Urinary bladder (tissue), 4 donors: ENCODE measurements at places on chromosomes 1 and 21.

GRCh38 chr1:195185736-195186135, 1422.5 kb downstream of the KCNT2 start:
- DNase-seq: no peak

DNA sequence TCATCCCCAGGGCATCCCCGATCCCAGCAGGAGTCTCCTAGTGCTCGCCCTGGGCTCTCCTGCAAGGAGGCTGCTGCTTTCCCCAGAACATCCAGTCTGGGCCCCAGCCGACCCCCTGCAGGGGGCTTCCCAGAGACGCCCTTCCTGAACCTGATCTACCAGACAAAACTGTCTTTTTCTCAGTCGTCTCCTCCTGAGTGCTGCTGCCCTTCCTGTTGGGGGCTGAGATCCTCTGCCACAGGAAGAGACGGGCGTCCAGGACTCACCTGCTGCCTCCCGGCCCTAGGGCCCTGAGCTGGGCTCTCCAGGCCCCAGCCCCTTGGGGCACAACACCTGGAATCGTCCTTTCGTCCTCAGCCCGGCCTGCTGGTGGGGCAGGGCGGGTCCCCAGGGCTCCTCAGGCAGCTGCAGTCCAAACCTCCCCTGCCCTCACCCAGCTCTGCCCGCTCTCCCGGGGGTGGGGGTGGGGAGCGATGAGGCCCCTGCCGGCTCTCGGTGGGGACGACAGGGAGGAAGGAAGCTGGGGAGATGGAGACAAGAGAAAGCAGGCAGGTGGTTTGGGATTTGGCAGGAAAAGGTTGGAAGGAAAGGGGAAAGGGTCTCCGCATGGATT, 36.9 kb downstream of the TP73 start:
- no peak for DNase-seq

GRCh38 chr21:42590431-42591131, 62.8 kb upstream of the PDE9A start:
- DNase-seq: no peak

- DNase-seq: no peak
Measured at GRCh38 chr1:31760471-31761470, 3.4 kb downstream of the ADGRB2 start.

- no peak for DNase-seq
Measured at GRCh38 chr1:184483101-184483683, 96.4 kb downstream of the C1orf21 start.

DNA sequence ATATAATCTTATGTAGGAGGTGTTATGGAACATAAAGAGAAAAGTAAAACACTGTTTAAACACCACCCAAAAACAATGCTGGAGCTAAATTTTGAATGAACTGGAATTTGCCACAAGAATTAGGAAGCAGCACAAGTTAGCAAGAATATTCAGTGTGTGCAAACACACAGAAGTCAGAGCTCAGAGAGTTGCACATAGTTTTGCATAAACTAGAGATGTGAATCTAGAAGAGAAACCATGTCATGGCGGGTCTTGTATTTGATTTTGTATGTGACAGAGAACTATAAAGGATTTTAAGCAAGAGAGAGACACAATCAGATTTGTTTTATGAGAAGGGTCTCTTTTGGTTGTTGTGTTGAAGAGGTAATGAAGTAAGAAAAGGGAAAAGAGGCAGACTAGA, 38.2 kb downstream of the SELENOF start:
- no peak for DNase-seq

DNA sequence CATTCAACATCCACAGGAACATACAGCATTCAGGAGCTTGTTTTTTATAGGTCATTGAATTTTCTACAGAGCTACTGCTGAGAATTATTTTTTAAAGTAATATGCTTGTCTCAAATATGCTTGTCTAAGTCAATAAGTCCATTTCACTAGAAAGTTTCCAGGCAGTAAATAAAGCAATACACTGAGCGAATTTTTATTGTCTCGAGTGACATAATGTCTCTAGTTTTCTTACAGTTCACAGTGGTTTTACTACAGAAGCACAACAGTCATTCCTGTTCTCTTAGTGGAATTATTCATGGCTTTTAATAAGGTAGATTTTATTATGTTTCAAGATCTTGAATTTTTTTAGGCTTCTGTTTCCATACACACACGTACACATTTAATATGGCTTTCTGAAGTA, 83.8 kb downstream of the HS2ST1 start:
- no peak for DNase-seq

DNA sequence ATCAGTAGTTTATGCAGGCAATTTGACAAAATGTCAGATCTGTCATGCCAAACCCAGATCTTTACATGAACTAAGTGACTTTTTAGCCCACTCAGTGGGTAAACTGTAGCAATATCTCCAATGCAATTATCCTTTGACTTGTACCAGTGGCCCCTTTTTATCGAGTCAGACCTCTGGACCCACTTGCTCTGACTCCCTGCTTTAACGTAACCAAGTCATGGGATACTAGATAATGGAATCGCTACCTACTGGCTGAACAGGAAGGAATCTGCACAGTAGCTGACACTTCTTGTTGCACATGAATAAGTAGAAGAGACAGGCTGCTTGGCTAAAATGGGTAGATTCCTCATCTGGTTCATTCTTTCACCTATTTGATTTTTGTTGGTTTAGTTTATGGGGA, 128.4 kb upstream of the LYPLAL1 start:
- no peak for DNase-seq

GRCh38 chr1:206547104-206547503, 39.8 kb downstream of the RASSF5 start:
- no peak for DNase-seq

DNA sequence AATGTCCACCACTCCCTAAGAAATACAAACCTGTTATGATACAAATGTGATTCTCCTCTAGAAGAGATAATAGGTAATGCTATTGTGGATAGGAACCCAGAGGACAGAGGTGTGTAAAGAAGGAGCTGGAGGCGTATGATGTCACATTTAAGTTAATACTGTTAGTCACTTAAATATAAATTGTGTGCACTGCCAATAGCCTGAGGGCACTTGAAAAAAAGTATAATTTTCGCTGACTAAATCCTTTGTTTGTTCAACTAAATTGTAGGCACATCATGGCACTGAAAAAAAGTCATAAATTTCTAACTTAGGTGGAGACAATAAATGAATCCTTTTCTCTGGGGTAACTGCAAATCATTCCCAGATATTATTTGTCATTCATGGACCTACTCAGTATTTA, 4.4 kb downstream of the RCSD1 start:
- DNase-seq: no peak
